ENCODE measurements at places on chromosomes 1 and 21.
A peak's percentile ranks its signal among the peaks of the same experiment; 100 is the strongest.

DNA sequence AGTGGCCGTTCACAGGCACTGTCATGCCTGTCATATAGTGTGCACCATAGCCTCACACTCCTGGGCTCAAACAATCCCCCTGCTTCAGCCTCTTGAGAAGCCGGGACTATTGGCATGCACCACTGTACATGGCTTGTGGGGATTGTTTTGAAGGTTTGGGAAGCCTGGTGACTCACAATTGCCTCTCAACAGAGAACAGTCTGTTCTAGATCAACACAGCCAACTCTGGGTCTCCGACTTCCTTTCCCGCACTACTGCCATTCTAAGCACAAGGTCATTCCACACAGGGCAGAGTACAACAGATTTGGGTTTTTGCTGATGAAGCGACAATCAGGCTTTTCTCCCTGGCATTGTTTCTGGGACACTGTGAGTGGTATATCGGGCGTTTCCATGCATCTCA is 15.5 kb upstream of the AHCTF1 start:
- no peak for DNase-seq

DNA sequence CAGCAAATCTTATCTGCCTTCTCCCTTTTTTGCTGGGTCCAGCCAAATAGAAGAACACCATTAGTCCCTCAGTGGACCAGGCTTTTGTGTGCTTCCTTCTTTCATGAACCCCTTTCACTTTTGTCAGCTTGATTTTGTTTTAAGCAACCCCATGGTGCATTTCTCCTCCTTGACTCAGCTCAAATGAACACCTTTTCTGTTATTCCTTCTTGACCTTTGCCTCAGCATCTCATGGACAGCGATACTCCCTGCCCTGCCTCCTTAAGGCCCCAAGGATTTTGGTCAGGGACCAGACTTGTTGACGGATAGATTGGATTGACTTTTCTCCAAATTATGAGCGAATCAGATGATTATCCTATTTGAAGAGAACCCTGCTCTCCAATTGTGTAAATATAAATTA is 356.6 kb upstream of the USP24 start:
- DNase-seq, result no peak

DNA sequence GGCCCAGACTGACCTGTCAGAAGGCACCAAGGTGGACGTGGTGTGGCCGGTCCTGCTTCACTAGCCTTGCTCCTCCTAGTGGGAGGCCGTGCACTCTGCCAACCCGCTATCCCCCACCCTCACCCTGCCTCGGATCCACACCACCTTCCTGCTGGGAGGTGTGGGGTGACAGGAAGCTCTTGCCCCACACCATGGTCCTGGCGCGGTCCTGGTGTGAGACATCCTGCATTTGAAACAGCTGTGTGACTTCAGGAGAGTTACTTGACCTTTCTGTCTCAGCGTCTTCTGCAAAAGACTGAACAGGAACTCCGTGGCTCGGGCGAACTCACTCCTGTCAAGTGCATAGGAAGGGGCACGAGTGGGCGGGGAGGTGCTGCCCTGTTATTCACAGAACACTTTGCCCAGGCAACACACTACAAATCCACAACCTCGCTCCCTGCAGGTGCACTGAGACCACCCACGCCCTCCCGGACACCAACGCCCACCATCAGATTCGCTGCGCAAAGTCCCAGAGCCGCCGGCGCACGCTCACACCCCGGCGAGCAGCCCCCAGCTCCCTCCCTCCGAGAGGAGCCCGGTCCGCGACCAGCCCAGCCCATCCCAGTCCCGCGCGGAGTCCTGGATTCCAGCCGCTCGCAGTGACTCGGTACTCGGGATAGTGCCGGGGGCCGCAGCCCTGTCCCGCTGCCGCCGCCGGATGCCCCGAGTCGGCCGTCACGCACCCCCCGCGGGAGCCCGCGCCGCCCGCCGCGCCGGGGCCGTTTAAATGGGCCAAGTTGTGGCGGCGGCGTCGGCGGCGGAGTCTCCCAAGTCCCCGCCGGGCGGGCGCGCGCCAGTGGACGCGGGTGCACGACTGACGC is at the start of gene SAMD11:
Gene SAMD11 (plus strand): TSS at position 793 of the 860 bp plus-strand sequence. CDS start 509 bp downstream, outside the sequence.
- no peak for DNase-seq

DNA sequence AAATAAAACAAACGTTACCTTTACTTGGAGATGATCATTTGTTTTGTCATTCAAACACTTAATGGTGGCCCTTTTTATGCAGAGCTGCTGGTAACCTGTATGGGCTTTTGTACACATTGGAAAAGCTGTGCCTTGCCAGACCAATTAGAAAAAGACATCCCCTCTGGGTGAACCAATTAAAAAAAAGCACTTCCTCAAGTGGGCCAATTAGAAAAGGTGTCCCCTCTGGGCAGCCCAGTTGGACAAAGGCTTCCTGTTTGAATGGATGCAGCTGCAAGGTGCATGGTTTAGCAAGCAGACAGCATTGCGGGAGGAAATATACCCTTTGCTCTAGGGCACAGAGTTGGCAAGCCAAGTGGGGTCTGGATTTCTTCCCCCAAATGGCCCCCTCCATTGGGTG is 21.6 kb downstream of the HUNK start:
- DNase-seq, result no peak

GRCh38 chr21:41668686-41669532 is 97.9 kb downstream of the RIPK4 start:
- DNase-seq, result no peak

DNA sequence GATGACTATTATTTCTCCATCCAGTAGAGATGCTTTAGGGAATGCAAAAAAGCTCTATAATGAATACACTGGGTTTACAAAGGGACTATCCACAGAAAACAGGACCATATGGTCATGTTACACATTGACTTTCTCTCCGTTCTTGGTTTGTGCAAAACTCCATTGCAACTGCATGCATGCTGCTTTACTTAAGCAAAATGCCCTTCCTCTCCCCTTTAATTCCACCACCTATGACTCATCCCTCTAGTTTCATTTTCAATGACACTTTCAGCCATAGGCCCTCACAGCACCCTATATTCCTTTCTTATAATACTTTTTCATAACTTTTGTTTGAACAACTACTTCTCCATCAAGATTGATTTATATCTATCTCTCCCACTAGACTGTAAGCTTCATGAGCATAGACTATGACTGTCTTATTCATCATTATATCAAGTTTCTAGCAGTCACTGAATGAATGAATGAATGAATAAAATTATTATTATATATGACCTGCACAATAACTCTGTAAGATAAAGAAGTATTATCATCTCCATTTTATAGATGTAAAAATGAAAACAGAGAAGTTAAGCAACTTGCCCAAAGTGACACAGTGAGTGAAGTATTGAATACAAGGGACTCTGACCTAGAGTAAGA is 248.9 kb downstream of the PLPP3 start:
- DNase-seq, result peak; percentile 16

- no peak for DNase-seq
Observed at GRCh38 chr1:215292932-215293331, 210.4 kb downstream of the KCNK2 start.

DNA sequence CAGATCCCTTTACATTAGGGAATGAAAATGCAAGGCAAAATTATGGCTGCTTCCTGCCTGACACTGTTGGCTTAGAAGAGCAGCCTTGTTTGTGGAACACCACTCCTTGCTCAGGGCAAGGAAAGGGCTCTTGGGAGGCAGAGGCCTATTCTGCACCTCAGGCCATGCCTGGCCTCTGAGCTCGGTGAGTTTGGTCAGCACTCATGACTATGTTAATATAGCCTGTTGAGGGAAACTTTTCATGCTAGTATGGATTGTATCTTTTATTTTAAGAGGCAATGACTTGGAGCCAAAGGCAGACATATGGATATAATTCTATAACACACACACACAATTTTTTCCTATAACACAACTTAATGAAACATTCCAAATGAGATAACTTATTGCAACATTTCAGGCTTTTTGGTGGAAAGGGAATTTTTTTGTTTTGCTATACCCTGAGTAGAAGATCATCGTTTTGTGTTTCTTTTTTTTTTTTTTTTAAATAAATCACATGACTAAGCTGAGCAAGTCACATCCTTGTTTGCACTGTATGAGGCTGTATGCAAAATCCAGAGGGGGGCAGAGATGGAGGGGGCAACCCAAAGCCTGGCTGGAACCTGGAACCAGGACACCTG is 5.6 kb upstream of the YRDC start:
- no peak for DNase-seq

DNA sequence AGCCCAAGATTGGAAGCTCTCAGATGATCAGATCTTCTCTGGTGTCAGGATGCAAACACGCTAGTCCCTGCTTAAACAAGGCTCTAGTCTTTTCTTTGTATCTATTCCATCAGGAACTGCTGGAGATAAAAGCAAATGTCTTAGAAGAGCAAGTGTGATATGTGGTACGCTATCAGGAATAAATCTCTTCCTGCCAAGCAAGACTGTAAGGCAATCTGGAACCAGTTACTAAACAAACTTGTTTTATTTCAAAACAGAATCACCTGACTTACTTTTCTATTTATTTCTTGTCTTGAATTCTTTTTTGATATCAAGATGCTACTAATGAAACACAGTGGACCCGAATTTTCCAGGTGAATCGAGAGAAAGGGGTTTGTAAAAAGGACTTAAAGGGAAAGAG is 139.9 kb upstream of the ZNF644 start:
- peak; percentile 48 for DNase-seq

GRCh38 chr1:29267321-29268070 is 31.2 kb downstream of the PTPRU start:
- no peak for DNase-seq
